D721Med (cell line): ENCODE measurements at places on chromosomes 11 and 22.

DNA sequence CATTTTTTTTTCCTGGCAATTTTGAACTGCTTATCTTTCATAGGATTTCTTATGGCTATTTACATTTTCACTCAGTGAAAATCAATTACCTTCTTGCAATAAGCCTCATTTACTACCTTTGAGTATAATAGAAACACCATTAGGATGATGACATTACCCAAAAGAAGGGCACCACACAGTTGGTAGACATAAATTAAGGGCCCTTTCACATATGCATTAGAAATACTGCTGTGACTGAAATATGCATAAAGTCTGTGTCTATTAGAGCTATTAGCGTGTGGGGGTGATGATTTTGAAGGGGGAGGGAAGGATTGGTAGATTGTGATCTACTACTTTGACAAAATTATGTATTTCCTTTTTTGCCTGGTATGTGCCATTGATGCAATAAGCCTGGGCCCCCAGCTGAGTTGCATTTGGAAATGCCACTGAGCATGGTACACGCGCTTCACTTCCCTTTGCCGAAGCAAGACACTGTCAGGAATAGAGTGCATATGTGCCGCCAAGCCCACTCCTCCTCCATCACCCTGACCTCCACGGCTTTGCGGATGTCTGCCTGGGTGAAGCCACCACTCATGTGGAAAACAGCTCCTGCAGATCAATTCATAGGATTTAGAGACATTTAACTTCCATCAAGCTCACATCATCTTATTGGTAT is 339.3 kb downstream of the DCDC1 start:
- no peak for DNase-seq

DNA sequence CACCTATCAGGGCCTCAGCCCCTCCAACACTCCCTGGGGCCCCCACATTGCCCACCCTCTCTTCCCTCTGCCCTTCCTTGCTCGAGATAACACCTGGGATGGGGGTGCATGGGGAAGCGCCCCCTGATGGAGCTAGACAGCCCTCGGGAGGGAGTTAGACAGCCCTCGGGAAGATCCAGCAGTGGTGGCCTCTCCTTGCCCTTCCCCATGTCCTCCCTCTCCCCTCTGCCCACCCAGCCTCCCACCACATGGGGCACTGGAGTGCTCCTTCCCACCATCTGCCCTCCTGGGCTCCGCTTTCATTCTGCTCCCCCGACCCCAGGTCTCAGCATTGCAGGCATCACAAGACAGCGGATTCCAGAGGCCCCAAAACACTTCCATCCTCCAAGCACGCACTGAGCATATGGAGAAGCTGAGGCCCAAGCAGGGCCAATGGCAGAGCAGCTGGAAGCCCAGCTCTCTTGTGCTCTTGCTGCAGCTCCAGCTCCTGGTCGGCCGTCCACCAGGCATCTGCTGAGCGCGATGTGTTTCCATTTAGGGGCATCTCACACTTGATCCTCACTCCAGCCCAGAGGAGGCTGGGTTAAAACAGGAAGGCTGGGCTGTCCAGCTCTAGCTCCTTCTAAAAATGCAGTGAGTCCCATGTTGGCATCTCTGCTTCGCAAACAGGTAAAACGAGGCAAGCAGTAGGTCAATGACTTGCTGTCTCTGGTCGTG is 65.6 kb downstream of the IGLL1 start:
- no peak for DNase-seq

- no peak for DNase-seq
These were observed 17.8 kb downstream of the MAFF start for GRCh38 chr22:38219632-38220031.

- no peak for DNase-seq
These were observed 75.4 kb upstream of the RCN1 start for GRCh38 chr11:32015427-32015826.

DNA sequence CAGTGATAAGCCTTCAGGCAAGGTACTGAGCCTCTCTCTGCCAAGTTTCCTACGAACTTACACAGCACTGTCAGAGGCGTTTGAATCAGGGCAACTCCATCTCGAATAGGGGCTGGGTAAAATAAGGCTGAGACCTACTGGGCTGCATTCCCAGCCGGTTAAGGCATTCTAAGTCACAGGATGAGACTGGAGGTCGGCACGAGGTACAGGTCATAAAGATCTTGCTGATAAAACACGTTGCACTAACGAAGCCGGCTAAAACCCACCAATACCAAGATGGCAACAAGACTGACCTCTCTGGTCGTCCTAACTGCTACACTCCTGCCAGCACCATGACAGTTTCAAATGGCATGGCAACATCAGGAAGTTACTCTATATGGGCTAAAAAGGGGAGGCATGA is 20.4 kb upstream of the POGLUT3 start:
- DNase-seq, result no peak
